ENCODE measurements at places on chromosomes 13 and 19.

DNA sequence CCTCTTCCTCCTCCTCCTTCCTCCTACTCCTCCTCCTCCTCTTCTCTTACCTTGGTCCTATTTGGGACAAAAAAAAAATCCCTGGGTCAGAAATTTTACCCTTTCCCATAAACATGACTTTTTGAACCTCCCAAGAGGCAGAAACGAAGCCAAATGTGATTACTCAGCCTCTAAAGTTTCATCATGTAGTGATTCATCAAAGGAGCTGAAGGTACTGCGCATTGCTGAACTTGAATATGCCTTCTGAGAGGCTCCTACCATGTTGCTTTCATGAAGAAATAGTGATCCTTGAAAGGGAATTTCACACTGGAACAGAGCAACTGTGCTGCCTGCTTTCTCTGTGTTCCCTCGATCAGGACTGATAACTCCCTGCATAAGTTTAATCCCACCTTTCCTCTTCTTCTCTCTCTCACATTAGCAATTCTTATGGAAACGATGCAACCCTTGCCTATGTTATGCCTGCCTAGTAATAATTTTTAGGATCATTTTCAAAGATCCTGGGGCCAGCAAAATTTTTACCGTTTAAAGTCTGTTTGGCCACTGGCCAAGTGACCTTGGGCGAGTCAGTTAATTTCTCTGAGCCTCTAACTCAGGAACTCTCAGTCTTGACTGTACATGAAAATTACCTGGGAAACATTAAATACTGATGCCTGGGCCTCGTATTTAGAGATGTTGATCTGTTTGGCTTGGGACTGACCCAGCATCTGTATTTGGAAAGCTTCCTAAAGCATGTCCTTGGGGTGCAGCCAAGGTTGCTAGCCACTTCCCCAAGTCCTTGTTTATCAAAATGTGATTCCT lies 149.5 kb downstream of the DCT start:
- no peak for DNase-seq

DNA sequence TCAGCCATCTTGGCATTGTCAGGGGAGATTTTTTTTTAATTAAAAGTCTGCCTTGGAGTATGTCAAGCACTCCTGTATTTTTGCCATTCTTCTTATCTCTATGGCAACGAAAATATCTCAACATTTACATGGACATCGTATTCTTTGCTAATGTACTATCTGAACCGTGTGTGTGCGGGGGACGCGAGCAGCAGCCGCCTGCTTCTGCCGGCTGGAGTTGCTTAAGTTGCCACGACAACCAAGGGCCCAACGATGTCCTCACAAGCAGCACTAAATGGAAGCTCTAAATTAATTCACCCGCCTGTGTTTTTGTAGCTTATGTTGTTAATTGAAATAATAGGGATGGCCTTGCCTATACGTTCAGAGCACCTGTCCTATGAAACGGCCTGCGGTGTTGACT lies 309.5 kb downstream of the TEX29 start:
- no peak for DNase-seq

DNA sequence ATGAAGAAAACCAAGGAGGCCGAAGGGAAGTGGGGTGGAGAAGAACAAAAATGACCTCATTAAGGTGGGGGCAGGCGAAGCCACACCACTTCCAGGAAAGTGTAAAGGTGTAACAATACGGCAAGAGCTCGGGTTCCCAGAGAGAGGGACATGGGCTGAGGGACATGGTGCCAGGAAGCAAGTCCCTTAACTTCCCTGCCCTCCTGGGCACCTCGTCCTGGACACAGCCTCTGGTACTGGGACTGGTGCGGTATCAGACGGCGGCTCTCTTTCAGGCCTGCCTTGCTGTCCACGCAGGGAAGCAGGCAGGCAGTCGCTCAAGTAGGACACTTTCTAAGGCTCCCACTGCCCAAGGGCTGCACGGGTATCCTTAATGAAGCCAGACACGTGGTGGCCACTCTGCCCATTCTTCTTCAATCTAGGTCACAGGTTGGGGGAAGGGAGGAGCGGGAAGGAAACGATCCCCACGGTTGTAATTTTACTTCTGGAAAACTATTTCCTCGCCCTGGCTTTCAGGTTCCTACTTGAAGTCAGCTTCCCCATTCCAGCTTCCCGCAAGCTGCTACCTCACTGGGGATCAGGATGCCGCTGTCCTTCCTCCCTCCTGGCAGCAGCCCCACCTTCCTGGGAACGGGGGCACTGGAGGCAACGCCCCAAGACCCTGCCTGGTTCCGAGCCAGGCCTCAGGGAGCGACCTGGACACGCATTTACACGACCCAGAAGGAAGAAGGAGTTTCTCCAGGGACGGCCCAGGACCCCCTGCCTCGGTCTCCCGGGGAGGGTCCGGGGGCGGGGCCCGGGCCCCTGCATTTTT lies 1.2 kb downstream of the AP3D1 start:
- no peak for DNase-seq

DNA sequence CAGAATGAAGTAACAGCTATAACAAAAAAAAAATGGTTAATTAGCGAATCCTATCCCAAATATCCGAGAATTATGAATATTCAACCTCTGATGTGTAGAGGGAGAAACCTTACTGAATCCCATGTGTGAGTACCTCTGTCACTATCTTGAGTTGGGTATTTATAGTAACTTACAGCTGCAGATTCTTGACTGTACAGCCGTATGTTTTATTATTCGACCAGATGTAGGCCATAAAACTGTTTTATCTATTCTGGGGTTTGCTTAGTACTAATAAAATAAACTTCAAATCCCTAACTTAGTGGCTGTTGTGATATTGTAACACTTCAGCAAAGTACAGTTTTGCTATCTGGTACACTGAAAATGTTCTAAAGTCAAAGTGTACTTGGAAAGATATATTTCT lies 120.0 kb downstream of the EFNB2 start:
- no peak for DNase-seq

GRCh38 chr19:42204664-42205063 lies 12.8 kb downstream of the DEDD2 start:
- DNase-seq = no peak

DNA sequence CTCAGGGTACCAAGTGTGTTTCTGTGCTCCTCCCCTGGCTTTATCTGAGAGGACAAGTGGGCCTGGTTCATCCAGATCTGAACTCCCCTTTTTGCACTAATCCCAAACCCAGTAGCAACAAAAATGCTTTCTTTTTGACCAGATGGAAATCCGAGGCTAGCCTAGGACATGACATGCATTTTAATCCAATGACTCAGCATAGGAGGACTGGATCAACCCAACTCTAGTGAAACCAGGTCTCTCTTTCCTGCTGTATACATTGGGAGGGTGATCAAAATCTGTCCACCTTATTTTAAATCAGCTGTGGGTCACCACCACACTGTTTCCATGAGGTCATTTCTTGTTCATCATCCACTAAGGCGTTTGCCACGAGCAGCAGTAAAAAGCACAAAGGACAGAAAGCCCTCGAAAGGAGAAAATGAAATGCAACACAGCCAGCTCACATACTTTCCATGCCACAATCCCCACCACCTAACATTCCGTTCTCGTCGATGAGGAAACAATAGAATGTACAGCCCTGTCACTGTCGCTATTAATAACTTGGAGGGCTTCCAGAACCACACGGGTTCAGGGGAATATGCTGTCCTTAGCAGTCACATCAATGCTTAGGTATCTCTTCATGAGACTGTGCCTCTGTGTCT lies 543.0 kb downstream of the IRS2 start:
- DNase-seq = no peak

DNA sequence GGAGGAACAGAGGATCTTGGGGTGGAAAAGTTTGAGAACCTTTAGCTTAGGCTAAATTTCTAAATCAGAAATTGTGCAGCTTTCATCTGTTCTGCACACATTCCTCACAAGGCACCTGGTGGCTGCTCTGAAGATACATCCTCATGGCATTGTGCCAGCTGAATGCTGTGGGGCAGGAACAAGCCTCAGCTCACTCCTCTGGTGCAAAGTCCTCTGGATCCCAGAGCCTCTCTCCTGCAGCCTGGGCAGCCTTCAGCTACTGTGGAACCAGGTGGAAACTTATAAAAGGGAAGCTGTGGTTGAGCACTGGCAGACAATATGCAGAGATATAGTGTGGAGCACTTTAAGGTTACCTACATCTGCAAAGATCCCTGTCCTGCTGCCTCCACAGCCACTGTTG lies 72.3 kb downstream of the KCTD12 start:
- DNase-seq = no peak

DNA sequence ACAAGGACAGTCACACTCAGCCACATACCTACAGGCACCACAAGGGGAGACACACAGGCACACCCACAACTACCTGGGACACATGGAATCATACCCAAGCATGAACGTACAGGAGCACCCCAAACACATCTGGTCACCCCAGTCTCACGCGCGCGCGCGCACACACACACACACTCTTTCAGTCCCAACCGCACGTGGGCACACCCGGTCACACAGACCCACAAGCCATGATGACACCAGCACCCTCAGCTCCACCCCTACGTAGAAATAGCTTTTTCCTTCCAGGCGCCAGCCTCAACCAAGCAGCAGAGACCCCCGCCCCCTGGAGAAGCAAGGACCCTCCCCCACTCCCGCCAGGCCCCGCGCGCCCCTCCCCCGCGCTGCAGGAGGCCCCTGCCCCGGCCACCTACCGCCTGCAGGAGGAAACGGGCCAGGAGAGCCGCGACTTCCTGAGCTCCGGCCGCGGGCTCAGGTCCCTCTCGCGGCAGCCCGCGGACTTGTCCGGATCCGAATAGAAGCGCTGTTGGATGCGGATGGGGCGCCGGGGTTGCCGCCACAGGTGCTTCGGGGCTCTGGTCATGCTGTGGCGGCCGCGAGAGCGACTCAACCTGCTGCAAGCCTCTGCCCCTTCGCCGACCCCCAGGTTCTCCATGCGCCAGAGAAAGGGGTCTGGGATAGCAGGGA lies 6.4 kb upstream of the PDE4C start:
- no peak for DNase-seq

DNA sequence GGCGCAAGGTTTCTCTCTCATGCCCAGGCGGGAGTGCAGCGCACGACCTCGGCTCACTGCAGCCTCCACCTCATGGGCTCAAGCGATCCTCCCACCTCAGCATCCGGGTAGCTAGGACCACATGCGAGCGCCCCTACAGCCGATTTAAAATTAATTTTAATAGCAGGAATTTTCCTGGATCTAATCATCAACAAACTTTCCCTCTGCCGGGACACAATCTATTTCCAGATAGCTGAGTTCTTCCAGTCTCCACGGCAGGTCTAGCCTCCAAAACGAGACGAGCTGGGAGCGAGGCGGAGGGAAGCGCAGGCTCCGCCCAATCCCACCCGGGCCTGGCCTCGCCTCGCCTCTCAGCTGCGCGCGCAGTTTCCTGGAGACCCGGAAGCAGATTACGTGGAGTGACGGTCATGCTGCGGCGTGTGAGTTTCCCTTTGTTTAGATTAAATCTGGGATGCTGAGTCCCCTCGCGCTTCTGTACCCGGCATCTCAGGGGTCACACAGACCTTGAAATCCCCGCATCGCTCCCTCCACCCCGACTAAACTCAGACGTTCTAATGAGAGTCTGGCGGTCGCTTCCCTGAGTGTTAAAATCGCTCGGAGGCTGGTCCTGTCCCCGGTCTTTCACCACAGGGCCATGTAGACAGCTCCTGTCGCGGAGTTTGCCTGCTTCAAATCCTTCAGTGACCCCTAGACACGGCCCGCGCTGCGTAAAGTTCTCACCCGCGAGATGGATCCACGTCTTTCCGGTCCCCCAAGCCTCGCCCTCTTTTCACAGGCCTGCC lies at the start of gene ZNF880:
ZNF880 (plus strand) TSS at position 365 of the 782 bp plus-strand sequence; CDS start at position 408, 43 bp downstream.
- peak; percentile 83 for DNase-seq

DNA sequence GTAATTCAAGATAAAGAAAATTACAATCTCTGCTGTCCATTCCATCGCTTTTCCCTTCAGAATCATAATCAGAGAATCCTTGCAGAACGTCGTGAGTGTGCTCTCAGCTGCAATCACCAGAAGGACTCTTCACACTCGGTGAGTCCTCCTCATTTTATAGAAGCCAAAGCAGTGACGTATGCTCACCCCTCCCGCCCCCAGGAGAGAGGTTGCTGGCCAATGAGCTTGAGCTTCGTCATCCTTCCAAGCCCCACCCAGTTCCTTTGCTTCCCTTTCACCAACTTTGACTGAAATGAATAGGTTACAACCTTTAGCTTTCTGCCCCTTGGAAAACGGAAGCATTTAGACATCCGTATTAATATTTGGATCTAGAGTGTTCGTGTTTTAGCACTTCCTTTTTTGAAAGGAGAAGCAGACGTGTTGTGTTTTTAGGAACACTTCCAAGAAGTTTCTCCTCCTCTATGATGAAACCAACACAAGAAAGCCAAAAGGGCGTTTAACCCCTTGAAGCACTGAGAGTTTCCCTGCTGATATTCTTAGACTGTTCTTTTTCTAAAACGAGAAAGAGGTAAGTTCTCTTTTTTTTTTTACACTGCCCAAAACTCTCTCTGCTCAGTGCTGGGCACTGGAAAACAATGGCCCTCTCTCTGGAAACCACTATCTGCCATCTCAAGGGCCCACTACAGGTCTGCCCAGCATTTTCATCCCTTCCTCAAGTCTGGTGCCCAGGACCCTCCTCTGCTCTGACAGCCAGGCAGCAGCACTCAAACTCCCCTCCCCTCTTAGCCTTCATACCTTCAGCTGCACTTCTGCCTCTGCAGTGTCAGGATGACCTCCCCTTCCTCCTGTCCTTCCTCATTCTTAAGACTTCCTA lies 44.3 kb upstream of the CEACAM21 start:
- DNase-seq = peak; percentile 70

GRCh38 chr19:33665776-33666595 lies 44.2 kb downstream of the CHST8 start:
- no peak for DNase-seq

- no peak for DNase-seq
Observed at GRCh38 chr13:66128692-66129269, 1101.4 kb downstream of the PCDH9 start.

Measured in stimulated activated CD8-positive, alpha-beta memory T cell treated with anti-CD3 and anti-CD28 coated beads, Interleukin-15, amount 100 ng/mL, for 48 hours (primary cell).